ENCODE measurements at places on chromosomes 4 and X.

GRCh38 chr4:33831442-33832066 lies 2412.8 kb downstream of the ARAP2 start:
- no peak for DNase-seq

- DNase-seq, result no peak
These were observed 31.1 kb downstream of the FBXO8 start for GRCh38 chr4:174252412-174252811.

DNA sequence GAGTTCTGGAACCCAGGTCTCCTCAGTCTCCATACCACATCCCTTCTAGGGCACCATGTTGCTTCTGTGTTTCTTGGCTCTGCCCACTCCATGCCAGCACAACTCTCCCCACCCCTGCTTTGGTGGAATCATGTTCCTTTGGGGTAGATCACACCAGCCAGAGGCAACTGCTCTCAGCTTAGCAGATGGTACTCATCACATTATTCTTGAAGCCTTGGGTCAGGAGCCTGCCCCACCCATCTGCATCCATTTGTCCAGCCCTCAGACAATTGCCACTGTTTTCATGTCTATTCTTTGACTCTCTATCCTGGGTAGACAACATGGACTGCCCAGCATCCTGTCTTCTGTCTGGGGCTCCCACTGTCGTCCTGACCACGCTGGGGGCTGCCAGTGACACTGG lies 147.6 kb downstream of the PTTG2 start:
- no peak for DNase-seq

- peak; percentile 0 for DNase-seq
These were observed 525.3 kb upstream of the MAGEB2 start for GRCh38 chrX:29690061-29690460.

GRCh38 chrX:114800719-114801118 lies 216.7 kb downstream of the IL13RA2 start:
- no peak for DNase-seq

- DNase-seq, result no peak
These were observed 3.2 kb upstream of the ADRA2C start for GRCh38 chr4:3762753-3763549.

GRCh38 chrX:131626681-131627296 lies 82.9 kb downstream of the OR13H1 start:
- DNase-seq, result no peak

GRCh38 chr4:90855111-90855510 lies 727.9 kb downstream of the CCSER1 start:
- no peak for DNase-seq

DNA sequence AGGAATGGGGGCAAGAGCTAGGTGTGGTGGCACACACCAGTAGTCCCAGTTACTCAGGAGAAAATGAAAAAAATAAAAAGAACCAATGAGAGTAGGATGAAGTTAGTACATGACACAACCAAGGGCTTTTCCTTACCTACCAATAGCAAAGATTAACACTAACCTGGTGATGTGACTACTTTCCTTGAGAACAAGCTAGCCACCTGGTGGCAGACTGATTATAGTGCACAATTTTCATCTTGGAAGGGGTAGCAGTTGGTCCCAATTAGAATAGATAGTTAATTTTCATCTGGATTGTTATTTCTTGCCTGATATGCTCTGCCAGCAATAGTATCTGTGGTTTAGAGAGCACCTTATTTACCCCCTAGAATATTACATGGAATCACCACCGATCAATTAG lies 1216.8 kb upstream of the PABPC4L start:
- no peak for DNase-seq

DNA sequence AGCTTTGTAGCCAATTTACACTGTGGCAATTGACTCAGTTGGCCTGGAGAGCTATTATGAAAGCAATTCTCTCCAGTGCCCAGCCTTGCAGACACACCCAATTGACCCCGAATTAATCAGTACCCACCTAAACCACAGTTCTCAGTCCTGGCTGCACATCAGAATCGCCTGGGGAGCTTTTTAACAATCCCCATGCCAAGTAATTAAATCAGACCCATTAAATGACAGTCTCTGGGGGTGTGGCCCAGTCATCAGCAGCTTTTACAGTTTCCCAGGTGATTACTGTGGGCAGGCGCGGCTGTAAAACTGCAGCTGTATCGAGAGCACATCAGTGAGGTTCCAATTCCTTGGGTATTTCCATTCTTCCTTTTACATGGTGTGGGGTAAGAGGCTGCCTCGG lies 460.9 kb upstream of the FAT1 start:
- DNase-seq, result no peak

DNA sequence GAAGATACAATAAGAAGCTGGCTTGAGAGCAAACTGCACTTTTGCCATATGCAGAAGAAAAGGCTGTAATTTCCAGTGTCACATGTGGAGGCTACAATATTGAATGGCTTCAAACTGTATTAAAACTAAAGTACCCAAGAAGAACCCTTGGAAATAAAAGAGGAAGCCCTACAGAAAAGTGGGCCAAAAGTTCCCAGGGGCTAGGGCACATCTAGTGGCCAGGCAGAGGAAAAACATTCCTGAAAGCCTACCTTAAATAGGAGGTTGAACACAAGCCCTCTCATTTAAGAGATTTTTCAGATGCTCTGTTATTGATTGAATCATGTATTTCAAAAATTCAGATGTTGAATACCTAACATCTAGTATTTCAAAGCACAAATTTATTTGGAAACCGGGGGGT lies 40.6 kb upstream of the PRDX4 start:
- no peak for DNase-seq

DNA sequence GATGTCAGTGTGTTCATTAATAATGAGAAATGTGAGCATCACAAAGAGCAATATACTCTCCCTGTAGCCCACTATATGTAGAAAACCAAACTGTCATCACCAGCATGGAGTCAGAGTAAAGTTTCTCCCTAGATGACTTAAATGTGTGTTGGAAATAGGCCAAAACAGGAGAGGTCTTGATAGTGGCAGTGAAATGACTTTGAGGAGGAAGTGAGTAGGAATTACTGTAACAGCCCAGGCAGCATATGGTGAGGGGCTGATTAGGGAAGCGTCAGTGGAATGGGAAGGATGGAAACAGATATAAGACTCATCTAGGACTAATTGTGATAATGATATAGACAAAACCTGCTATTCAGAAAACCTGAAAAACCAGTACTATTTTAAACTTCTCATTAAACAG lies 83.9 kb downstream of the ATXN3L start:
- peak; percentile 70 for DNase-seq

- DNase-seq, result peak; percentile 52
These were observed 69.6 kb upstream of the C4orf50 start for GRCh38 chr4:6087669-6088341.

DNA sequence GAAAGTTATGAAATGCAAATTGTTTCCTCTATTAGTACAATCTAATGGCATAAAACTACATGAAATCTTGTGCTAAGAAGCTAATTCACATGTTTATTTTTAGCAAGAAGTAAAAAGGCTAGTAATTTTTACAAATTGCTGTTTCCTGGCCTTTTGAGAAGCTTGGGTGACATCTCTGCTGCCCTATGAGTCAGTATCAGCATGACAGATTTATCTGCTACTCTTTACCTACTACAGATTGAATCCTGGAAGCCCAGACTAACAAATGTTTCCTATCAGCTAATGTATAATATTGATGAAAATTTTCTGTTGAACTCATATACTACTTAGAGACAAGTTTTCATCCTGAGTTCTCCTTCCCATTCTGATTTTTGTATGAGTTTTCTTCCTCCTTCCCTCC lies 232.4 kb downstream of the DCTD start:
- peak; percentile 41 for DNase-seq

DNA sequence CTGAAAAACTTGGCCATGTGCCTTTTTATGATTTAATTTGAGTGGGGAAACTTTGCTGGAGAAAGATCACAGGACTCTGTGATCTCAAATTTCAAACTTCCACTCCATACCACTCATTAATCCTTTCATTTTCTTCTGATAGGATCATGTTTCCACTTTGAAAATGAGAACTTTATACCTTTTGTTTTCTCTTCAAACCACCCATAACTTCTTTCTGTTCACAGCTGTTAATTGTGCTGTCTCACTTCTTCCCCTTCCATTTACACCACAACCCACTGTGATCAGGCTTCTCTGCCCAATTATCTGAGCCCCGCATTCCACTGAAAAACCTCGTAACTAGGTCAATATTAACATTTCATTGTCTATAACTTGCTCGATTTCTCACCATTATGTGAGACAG lies 47.0 kb upstream of the ARSJ start:
- no peak for DNase-seq

DNA sequence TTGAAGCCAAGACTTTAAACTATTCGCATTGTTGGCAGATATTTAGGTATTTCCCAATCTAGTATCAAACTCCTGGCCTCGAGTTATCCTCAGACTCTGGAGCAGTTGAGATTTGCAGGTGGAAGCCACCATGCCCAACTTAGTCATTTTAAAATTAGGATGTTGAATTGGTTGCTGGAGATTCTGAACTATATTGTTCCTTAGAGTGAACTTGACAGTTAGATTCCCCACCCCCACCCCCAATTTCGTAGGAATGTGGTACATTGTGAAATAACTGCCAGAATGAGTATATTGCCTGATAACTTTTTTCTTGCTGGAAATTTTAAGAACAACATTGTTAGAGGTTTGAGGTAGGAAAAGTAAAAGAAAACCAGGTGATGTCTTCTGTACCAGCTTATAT lies 2.3 kb downstream of the NOCT start:
- DNase-seq, result no peak
